ENCODE measurements at places on chromosomes 1 and 21.

- no peak for DNase-seq
Measured at GRCh38 chr1:75720325-75720724, 4.2 kb upstream of the ACADM start.

- DNase-seq, result no peak
Measured at GRCh38 chr1:62103846-62104245, 90.8 kb upstream of the L1TD1 start.

- no peak for DNase-seq
Measured at GRCh38 chr1:221514806-221515205, 227.1 kb downstream of the DUSP10 start.

GRCh38 chr1:248613742-248614141, 16.2 kb upstream of the OR2T10 start:
- no peak for DNase-seq

All from naive thymus-derived CD4-positive, alpha-beta T cell (primary cell).